MM.1S (cell line): ENCODE measurements at places on chromosomes 3 and 15.

GRCh38 chr15:39747326-39747725 is 35.3 kb downstream of the FSIP1 start:
- DNase-seq, result no peak

- DNase-seq, result no peak
These were observed 27.9 kb upstream of the PRR23E start for GRCh38 chr3:127165036-127165435.

- DNase-seq, result no peak
These were observed 164.9 kb downstream of the NR2F2 start for GRCh38 chr15:96495386-96495785.

DNA sequence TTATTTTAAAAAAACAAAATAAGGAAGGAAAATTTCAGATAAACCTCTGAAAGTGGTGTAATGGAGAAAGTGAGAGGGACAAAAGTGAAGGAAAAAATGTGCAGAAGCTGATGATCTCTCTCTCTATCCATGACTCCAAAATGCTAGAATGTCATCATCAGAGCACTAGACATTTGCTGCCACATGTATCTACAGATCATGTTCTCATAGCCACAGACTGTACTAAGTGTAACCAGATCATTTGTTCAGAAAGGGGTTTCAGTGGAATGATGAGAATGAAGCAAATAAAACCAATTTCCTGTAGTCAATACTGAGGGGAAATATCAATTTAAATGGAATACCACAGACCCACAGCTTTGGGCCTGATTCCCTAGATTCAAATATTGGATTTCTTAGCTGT is 104.3 kb upstream of the CHMP2B start:
- DNase-seq, result no peak

- DNase-seq, result no peak
These were observed 10.5 kb downstream of the SLC6A6 start for GRCh38 chr3:14412831-14413380.

GRCh38 chr3:123861081-123861836 is 22.9 kb downstream of the MYLK start:
- DNase-seq, result no peak

DNA sequence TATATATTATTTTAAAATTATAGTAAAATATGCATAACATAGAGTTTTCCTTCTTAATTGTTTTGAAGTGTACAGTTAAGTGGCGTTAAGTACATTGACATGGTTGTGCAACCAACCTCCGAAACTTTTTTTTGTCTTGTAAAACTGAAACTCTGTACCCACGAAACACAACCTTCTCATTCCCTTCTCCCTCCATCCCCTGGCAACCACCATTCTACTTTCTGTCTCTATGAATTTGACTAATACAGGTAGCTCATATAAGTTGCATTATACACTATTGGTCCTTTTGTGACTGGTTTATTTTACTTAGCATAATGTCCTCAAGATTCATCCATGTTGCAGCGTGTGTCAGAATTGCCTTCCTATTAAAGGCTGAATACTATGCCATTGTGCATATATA is 179.4 kb downstream of the SATB1 start:
- DNase-seq, result peak; percentile 60
